GM12878 (cell line): ENCODE measurements at places on chromosomes 3 and 15.

DNA sequence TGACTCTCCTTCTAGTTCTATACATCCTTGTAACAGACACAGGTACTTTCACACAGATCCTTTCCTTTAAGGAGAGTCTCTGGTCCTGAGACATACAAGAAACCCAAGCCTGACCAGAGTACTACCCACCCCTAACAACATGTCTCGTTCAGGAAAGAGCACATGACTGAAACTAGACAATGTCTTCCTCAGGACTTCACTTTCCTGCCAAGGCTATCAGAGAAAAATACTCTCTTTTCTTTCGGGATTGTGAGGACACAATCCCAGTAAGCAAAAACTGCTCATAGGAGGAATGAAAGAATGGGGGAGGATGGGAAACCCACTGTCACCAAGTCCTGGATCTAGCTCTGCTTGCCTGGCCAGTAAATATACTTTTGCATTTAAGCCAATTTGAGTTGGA, 11.5 kb upstream of the ANKRD28 start:
- DNase-seq: no peak

GRCh38 chr3:172647080-172647479, 63.8 kb downstream of the NCEH1 start:
- DNase-seq: no peak

DNA sequence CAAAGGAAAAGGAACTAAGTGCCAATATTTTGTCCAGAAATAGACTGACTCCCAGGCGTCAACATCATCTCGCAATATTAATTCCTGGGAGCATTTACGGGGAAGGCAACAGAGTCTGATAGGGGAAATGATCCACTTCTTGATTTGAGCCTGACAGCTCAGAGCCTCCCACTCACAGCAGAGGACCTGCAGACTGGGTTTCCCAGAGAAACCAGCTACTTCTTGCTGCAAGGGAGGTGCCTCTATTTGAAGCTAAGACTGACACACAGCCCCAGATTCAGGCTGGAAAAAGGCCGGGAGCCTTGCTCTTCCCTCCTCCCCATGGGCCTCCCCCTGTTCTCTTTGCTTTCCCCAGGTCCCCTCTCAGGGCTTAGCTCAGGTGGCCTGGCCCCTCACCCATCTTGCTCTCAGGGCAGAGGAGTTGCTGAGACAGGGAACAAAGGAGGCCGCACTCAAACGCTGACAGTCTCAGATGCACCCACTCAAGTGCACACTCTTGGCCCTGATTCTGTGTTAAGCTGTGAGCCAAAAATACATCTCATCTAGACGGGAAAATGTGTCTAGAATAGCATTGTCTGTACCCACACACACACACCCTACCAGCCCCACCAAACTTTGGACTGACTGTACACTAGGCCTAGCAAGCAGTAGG, 49.8 kb upstream of the DCLK3 start:
- DNase-seq: no peak

DNA sequence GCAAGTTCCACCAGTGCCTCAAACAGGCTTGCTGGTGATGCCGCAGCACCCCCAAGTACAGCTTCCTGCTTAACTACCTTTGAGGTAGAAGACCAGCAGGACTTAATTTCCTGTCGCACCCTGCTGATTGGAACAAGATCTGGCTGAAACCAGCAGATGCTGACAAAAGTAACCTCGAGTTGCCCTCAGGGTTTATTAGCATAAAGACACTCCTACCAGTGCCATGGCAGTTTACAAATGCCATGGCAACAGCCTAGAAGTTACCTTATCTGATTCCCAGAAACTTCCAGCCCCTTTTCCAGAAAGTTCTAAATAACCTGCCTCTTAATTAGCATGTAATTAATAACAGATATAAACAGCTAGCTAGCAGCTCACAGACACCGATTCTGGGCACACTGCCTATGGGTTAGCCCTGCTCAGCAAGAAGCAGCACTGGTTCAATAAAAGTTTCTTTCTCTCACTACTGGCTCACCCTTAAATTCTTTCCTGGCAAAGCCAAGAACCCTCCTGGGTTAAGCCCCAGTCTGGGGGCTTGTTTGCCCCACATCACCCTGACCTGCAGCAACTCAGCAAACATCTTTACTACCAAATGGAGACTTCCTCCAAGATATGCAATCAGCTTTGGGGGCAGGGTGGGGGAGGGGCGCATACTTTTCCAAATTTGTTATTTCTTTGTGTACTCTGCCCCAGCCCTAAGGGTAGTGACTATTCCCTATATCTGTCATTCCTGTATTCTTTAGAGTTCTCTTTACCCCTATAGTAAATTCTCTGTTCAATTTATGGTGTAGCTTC, 54.2 kb downstream of the MAP4 start:
- no peak for DNase-seq

- DNase-seq: no peak
These were observed 193.6 kb downstream of the FAM43A start for GRCh38 chr3:194879126-194879877.

DNA sequence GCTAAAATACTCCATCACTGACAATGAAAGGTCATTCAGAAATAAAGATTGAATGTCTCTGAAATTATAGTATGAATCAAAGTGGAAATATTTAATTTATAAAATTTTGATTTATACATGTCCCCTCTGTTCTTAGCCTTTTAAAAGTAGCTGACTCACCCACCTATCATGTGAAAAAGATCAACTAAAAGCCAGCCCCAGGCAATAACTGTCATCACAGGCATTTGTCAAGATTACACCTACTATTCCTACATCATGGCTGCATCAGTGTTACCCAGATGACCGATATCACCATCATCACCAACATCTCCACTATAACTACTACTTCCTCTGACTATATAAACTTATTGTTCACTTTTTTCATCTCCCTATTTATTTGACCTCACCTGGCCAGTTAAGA, 14.3 kb upstream of the PIK3R4 start:
- no peak for DNase-seq

GRCh38 chr3:53159156-53160060, 1.6 kb upstream of the PRKCD start:
- no peak for DNase-seq

DNA sequence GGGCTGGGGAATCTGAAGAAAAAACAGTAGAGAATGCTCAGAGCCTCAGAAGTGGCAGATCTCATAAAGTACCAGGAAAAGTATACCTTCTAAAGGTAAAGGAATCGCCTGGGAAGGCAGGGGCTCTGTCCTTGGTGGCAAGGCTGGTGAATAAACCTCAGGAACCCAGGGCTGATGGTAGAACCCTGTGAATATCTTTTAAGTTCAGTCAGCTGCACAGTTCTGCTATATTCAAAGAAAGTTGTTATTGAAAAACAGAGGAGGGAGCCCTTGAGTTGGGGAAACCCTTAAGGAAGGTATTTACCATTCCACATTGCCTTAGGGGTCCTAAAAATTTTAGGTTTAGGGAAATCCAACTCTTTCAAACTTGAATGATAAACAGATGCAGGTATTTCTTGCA, 31.2 kb downstream of the ZPLD1 start:
- DNase-seq: no peak

DNA sequence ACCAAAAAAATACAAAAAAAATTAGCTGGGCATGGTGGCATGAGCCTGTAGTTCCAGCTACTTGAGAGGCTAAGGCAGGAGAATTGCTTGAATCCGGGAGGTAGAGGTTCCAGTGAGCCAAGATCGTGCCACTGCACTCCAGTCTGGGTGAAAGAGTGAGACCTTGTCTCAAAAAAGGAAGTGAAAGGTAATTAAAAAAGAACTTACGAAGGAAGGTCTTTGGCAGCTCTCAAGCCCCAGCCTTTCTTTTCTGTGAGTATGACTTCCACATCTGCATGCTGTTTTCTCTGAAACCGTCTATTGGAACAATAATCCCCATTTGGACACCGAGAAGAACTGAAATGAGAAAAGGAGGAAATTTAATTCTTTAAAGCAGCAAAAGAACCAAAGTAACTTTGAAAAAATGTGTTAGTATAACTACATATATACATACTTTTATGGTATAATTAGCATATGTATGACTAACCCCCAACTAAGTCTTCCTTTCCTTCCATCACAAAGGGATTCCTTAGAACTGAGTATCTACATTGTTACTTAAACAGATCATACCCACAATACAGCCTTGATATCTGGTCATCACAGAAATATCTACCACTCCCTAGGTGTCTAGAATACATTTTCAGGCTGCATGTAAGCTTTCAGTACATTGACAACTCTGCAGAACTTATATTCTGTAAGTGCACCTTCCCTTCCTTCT, 50.1 kb downstream of the SETD2 start:
- peak; percentile 20 for DNase-seq

DNA sequence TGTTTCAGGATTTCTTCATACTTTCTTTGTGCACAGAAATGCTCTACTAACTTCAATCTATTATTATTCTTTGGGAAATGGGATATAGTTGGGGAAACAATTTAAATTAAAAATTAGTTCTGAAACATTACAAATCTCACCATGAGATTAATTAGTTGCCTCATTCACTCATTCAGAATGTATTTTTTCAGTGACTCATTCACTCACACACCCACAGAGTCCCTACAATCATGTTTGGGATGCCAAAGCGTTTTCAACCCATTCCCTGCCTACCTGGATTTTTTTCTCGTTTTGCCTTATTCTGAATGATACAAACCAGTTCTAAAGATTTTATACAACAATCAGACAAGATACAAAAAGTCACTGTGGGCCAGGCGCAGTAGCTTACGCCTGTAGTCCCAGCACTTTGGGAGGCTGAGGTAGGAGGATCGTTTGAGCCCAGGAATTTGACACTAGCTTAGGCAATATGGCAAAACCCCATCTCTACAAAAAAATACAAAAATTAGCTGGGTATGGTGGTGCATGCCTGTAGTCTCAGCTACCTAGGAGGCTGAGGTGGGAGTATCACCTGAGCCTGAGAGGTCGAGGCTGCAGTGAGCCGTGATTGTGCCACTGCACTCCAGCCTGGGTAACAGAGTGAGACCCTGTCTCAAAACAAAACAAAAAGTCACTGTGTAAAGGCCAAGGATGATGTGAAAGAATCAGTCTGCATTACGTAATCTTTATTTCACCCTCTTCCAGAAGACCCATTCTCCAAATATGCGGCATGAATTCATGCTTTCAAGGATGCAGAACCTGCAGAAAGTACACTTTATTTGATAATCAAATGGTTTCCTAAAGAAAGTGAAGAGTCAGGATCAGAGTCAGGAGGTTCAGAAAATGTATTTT, 34.8 kb upstream of the ARHGEF3 start:
- no peak for DNase-seq

- DNase-seq: no peak
These were observed 1.1 kb upstream of the MGLL start for GRCh38 chr3:127823426-127823857.
